ENCODE measurements at places on chromosomes 1 and 21.

GRCh38 chr1:41917835-41918449 lies 780 bp downstream of the HIVEP3 start:
- DNase-seq = no peak

GRCh38 chr1:160362168-160362957 lies 4.5 kb upstream of the NHLH1 start:
- no peak for DNase-seq

- DNase-seq = no peak
Observed at GRCh38 chr21:15967661-15968060, 237.9 kb downstream of the USP25 start.

DNA sequence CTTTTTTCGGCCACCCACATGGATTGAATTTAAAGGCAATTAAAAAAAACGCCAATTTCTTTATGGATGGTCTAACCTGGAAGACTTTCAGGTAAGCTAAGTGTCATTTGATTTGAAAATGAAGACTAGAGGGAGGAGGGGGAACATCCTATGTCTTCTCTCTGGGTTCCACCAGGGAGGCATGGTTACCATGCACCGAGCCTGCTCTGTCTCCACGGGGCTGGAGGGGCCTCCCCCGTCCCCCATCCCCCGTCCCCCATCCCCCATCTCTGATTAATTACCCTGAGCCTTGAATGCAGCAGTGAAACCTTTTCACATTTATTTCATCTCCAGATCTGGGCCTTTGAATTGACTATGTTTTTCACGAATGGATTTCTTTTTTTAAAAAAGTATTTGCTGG lies 135.1 kb downstream of the TLR5 start:
- DNase-seq = no peak

- no peak for DNase-seq
Observed at GRCh38 chr1:224333939-224334786, 4.2 kb upstream of the NVL start.

DNA sequence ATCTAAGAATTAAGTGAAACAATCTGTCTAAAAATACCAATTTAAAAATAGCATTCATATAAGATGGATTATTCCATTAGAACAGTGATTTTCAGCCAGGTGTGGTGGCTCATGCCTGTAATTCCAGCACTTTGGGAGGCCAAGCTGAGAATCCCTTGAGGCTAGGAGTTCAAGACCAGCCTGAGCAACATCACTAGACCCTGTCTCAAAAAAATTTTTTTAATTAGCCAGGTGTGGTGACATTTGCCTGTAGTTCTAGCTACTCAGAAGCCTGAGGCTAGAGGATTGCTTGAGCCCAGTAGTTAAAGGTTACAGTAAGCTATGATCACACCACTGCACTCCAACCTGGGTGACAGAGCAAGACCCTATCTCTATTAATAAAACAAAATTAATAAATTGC lies 35.0 kb upstream of the SLC35A3 start:
- no peak for DNase-seq

DNA sequence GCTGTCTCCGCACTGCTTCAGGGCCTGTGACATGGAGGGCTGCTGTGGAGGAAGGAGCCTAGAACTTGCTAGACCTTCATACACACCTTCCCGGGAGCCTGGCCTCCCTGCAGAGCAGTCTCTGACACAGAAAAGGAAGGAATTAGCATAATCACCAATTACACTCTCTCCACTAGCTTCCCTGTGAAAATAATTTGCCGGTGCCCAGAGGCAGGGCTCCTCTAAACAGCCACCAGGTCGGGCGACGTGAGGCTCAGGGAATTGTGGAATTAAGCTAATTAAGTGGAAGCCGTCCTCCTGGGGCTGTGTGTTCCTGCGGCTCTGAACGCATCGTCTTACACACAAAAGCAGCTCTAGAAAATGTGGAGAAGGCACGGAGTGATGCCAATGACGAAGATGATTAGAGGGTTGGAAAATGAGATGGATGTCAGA lies 82.6 kb downstream of the NENF start:
- no peak for DNase-seq

DNA sequence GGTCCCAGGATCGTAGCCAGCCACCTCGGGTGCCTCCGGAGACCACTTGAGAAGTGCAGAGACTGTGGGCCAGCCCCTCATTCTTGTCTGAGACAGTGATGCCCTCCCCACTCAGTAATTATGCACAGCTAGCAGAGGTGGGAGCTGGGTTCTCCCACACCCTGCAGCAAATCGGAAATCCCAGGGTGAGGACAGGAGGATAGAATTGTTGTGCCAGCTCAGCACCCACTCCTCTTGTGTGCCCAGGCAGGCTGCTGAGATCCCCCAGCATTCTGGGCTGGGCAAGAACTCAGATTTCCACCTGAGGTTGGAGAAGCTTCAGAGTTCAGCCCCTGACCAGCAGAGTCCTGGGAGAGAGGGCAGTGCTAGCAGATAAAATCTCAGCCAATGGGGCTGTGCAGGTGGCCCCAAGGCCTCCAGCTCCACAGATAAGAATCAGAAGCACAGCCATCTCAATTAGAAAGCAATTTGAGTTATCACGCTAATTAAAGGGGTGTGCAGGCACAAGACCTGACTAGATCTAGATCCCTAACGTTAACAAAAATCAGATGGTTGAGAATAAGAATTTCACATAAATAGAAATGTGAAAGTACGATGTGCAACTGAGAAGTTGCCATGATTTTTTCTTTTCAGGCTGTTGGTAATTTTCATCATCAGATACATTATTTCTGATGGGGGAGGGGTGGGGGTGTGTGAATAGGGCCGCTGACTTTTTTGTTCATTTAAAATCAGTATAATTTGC lies 45.5 kb upstream of the IRF2BP2 start:
- no peak for DNase-seq

- no peak for DNase-seq
Observed at GRCh38 chr1:196071447-196071846, 536.8 kb downstream of the KCNT2 start.

- DNase-seq = no peak
Observed at GRCh38 chr1:150002217-150002616, 8.3 kb downstream of the OTUD7B start.

GRCh38 chr1:156926175-156926574 lies 5.7 kb downstream of the LRRC71 start:
- DNase-seq = no peak

DNA sequence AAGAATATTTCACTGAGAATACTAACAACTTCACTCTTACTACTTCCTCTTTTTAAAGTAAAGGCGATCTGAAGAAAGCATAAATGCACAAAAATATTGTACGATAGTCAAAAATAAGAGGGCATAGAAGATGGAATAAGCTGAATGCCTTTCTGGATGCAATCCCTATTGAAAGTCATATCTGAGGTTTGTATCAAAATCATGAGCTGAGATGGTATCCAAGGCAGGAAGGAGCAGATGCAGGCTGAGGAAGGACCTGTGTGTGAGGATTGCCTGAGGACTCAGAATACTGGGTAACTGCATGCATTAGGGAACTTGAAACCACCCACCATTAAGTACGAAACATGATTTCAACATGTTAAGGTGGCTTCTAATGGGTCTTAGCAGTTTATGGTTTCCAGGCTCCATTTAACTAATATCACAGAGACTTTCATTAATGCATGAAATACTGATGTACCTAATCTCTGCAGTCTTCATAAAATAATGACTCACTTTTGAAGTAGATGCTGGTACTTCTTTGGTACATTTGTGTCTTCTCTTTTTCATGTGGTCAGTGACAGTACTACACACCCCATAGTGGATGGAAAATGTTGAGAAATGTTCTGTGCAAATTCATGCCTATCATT lies 29.6 kb upstream of the RGS1 start:
- DNase-seq = no peak

- DNase-seq = no peak
Observed at GRCh38 chr1:177800400-177801088, 169.3 kb downstream of the SEC16B start.

DNA sequence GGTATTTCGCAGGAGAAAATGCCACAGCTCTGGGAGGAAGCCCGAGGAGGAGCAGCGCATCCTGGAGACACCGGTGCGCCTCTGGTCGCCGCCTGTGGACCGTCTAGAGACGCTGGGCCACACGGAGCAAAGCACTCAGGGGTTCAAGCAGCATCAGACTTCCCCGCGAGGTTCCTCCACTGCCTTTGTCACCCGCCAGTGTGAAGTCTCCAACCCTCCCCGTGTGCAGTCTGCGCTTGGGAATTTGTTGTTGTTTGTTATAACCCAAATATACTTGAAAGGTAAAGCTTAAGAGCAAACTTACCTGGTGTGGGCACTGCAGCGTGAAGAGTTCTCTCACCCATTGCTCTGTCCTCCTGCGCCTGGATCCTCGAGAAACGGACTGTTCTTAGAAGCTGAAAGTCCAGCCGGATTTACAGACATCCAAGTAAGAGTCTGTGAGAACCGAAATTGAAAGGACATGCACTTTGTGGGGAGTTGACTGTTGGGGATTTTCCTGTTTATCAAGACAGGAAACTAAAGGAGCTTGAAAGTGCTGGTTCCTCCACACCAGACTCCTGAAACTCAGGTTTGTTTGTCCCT lies at the start of gene GBP4:
GBP4 (minus strand) TSS at position 452 of the 582 bp plus-strand sequence; CDS start at position 344, 108 bp downstream.
- DNase-seq = no peak

DNA sequence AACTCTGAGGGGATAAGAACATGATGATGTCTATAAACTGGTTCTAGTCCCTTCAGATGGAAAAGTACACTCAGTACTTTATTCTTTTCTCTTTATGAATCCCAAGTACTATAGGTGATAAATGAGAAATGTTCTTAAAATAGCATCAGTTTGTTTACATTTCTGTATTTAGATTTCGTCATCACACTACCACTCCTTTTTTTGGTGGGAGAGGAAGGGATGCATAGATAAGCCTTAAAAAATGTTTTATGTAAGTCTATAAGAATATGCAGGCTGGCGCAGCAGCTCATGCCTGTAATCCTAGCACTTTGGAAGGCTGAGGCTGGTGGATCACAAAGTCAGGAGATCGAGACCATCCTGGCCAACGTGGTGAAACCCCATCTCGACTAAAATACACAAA lies 144.8 kb downstream of the USP25 start:
- DNase-seq = no peak

GRCh38 chr1:78143673-78144072 lies 97.9 kb downstream of the GIPC2 start:
- no peak for DNase-seq

- DNase-seq = no peak
Observed at GRCh38 chr1:212234431-212235395, 50.5 kb upstream of the PPP2R5A start.

GRCh38 chr1:32865639-32866405 lies 4.9 kb downstream of the FNDC5 start:
- no peak for DNase-seq

GRCh38 chr1:234889643-234890042 lies 239.0 kb downstream of the TOMM20 start:
- no peak for DNase-seq

- DNase-seq = no peak
Observed at GRCh38 chr21:14482165-14482564, 64.0 kb downstream of the SAMSN1 start.

DNA sequence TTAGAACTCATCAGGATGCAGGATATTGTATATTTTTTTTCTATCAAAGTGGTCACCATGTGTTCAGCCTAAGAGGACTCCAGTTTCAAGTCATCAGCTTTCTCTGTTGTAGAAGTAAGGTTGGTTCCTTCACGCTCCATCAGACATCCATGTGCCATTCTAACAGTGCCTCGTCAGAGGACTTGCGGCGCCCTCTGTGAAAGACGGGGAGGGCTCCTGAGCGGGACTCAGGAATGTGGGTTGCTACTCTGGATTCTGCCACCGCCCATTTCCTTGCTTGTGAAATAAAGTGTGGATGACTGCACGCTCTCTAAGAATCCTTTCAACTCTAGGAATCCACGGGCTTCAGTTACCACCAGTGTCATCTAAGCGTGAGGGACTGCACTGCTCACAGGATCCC lies 593.5 kb downstream of the KIF26B start:
- DNase-seq = no peak
